ENCODE measurements at places on chromosomes 3 and 15. TPM values are rescaled to one million over a fixed set of nuclear protein-coding genes. Genes with fewer than 3 reads are reported as not detected.

The KBTBD12 gene
- not detected for total RNA-seq

The CCR1 gene
- 26.0 TPM for total RNA-seq

The LYSMD4 gene
- 5.0 TPM for total RNA-seq

DNA sequence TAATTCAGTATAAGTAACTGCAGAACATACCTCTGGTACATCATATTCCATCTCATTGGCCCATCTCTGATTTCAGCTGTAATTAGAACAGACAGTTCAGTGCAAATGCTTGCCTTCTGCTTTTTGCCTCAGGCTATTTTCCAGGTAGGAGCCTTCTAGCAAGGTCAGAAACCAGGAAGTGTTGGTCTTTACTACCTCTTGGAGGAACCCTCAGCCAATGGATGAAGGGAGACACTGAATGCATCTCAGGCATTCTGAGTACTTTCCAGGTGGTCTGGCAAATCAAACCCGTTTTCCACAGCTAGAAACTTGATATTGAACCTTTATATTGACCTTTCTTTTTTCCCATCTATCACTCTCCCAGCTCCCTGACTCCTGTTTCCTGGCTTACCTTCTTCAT, 348.5 kb upstream of the SOX2 start:
- DNase-seq = no peak

DNA sequence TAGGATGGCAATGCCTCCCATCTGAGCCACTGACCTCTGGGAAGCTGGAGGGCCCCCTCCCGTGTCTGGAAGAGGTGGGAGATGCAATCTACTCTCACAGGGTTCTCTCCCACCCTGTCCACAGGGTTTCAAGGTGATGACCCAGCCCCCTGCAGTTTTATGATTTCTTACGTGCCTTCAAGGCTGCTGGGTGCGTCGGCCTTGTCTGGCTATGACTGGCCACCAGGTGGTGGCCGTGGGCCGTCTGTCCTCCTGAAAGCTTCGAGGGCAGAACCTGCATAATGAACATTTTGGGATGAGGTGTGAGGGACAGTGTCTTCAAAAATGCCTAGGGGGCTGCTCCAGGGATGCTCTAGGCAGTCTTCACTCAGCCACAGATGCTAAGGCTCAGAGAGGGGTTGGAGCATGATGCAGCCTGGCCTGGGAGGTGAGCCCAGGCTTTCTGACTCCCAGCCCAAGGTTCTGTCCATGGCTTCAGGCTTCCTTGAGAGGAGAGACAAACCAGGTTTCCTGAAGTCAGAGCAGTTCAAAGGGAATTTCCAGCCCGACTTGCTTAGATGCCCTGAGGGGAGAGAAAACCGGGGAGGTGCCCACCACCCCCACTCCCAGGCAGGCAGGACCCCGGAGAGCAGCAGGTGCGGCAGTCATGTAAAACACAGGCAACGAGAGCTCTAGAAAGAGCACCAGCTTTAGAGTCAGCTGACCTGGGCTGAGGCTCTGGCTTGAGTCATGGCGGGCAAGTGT, 18.7 kb downstream of the ISG20 start:
- DNase-seq = peak; percentile 44

DNA sequence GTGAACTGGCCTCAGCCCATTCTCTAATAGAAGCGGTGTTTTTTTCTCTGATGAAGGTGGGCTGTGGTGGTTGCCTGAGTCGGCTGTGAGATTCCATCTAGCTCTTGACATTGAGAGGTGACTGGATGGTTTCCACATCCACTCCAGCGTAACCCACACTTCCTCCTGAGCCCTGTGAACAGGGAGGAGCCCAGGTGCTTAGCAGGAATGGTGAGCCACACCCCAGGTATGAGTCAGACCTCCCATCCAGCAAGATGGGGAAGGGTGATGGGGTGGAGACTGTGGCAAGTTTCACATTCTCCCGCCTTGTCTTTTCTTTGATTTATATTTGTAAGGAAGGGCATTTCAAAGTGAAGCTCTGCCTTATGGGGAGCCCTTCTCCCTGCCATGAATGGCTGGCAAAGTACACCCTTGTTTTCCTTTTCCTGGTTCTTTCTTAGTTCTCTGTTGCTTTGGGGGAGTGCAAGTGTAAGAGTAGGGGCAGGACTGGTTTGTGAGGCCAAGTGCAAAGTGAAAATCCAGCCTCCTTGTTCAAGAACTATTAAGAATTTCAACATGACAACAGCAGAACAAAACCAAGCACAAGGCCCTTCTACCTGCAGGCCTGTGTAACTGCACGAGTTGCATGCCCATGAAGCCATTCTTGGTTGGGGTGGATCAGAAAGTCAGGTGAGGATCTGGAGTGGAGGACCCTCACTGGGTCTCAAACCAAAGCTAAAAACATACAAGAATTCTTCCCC, 4.6 kb upstream of the TPRG1 start:
- DNase-seq = no peak

- DNase-seq = no peak
Measured at GRCh38 chr15:76533060-76533820, 196.7 kb downstream of the ISL2 start.

Data from natural killer cell (primary cell).